GM12892 (cell line): ENCODE measurements at places on chromosomes 1 and 21.
A peak's percentile ranks its signal among the peaks of the same experiment; 100 is the strongest.

DNA sequence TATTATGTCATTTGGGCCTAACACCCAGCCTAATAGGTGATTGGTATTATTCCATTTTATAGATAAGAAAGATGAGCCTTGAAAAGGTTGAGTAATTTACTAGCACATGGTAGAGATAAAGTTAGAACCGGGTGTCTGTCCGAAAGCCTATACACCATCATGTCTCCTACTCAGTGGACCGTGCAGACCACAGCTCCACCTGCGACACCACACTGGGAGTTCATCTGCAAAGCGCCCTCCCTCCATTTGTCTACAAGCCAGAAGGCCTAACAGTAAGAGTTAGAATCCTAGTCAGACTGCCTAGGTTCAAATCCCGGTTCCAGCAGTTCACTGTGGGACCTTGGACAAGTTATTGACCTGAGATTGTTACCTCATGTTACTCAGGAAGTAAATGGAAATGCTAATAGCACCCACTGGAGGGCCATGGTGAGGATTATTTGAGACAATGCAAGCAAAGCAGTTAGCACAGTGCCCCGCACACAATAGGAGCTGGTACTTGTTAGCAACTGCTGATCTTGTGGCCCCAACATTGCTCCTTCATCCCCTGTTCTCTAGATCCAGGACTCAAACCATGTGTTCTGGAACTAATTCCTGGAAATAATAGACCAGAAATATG lies 20.5 kb downstream of the ARMH1 start:
- DNase-seq: no peak

- no peak for DNase-seq
Observed at GRCh38 chr1:46969014-46969619, 27.8 kb upstream of the CYP4A11 start.

DNA sequence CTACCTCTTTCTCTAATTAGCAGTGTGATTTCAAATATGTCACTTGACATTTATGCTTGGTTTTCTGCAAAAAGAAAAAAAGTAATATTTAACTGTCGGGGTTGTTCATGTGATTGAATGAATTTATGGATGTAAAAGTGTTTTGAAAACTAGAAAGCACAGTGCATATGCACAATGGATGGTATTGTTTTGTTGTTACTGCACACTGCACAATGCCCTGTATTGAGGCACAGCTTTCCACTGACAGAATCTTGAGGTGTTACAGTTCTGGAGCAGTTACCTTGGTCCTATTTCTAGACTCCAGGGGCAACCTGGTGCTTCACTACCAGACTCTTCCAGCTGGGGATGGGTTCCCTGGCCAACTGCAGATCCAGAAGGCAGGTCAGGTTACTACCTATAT lies 116.8 kb upstream of the L1TD1 start:
- no peak for DNase-seq

- no peak for DNase-seq
Observed at GRCh38 chr1:41277371-41277975, 35.4 kb upstream of the SCMH1 start.

- DNase-seq: no peak
Observed at GRCh38 chr1:159817276-159818041, 9.2 kb upstream of the SLAMF8 start.

- no peak for DNase-seq
Observed at GRCh38 chr1:42674214-42674613, 8.0 kb upstream of the YBX1 start.

- no peak for DNase-seq
Observed at GRCh38 chr1:190475421-190476141, 2.1 kb downstream of the BRINP3 start.

DNA sequence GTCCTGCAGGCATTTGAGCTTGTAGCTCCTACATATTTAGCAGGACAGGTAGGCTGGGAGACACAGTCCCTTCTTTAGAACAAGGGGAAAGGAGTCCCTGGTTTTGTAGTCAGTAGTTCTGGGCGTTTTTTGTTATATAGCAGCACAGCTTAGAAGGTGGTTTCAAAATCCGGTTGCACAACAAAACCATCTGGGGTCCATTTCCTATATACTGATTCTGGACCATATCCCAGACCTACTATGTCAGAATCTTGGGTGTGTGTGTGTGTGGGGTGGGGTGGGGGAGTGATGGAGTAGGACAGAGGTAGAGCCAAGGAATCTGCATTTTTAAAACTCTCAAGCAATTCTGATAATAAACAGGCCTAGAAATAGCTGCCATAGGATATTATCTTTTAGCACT lies 21.6 kb downstream of the METTL13 start:
- no peak for DNase-seq

- no peak for DNase-seq
Observed at GRCh38 chr1:55376897-55377296, 161.7 kb upstream of the USP24 start.

GRCh38 chr1:2882966-2883696 lies 81.6 kb upstream of the TTC34 start:
- DNase-seq: no peak

GRCh38 chr1:162617513-162617912 lies 14.8 kb upstream of the DDR2 start:
- no peak for DNase-seq

DNA sequence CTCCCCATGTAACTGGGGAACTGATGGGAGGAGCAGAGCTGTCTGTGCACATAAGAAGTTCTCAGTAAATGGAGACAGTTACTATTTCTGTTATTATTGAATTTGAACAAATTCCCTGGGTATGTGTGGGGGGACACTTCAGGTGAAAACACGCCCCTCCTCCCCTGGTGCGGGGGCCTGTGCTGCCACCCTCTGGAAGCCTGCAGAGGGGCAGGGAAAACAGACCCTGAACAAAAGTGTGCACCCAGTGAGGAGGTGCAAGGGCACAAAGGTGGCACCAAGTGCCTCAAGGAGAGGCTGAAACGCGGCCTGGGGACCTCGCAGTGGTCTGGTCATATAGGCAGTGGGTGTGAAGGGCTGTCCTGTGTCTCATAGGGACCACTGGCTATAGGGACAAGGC lies 18.2 kb upstream of the NADK start:
- no peak for DNase-seq

DNA sequence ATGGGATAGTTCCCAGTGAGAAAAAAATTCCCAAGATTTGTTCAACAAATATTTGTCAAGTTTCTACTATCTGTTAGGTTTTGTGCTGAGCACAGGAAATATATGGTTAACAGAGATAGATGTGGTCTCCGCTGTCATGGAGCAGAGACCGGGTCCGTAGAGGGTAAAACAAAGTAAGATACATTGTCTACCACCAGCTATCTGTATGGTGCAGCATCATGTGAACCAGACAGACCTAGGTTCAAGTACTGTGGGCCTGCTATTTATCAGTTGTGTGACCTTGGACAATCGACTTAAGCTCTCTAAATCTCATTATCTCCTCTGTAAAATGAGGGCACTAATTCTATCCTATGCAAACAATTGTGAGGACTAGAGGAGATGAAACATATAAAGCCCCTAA lies 109.8 kb downstream of the DUSP10 start:
- DNase-seq: no peak

- DNase-seq: no peak
Observed at GRCh38 chr21:41447356-41447755, 21.3 kb downstream of the MX1 start.

GRCh38 chr1:37558411-37558810 lies 1.7 kb downstream of the DNALI1 start:
- no peak for DNase-seq

DNA sequence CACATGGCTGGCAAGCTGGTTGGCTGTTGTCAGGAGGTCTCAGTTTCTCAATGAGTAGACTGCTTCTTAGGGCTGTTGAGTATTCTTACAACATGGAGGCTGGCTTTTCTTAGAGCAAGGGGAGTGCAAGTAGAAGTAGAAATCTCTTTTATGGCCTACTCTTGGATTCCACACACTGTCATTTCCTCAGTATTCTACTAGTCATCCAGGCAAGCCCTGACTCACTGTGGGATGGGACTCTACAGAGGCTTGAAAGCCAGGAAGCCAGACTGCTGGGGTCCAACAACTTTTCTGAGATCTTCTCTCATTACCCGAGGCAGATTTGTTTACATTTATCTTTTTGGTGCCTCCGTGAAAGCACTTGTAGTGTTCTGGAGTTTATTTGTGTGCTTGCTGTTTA lies 196.2 kb upstream of the APP start:
- DNase-seq: no peak

GRCh38 chr1:19462781-19463503 lies 22.4 kb downstream of the CAPZB start:
- DNase-seq: no peak

GRCh38 chr21:38770660-38771059 lies 35.1 kb upstream of the ETS2 start:
- no peak for DNase-seq

GRCh38 chr1:91846007-91846638 lies 39.8 kb downstream of the TGFBR3 start:
- no peak for DNase-seq

DNA sequence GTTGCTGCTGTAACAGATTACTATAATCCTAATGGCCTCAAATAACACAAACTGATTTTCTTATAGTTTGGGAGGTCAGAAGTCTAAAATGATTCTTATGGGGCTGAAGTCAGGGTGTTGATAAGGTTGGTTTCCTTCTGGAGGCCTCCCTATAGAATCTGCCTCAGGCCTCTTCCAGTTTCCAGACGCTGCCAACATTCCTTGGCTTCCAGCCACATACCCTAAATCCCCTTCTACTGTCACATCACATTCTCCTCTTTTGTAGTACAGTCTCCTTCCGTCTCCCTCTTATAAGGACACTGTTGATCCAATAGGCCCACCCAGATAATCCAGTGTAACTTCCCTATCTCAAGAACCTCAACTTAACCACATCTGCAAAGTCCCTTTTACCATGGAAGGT lies 145.3 kb upstream of the NCAM2 start:
- no peak for DNase-seq

GRCh38 chr1:244173769-244174168 lies 122.7 kb downstream of the ZBTB18 start:
- no peak for DNase-seq

DNA sequence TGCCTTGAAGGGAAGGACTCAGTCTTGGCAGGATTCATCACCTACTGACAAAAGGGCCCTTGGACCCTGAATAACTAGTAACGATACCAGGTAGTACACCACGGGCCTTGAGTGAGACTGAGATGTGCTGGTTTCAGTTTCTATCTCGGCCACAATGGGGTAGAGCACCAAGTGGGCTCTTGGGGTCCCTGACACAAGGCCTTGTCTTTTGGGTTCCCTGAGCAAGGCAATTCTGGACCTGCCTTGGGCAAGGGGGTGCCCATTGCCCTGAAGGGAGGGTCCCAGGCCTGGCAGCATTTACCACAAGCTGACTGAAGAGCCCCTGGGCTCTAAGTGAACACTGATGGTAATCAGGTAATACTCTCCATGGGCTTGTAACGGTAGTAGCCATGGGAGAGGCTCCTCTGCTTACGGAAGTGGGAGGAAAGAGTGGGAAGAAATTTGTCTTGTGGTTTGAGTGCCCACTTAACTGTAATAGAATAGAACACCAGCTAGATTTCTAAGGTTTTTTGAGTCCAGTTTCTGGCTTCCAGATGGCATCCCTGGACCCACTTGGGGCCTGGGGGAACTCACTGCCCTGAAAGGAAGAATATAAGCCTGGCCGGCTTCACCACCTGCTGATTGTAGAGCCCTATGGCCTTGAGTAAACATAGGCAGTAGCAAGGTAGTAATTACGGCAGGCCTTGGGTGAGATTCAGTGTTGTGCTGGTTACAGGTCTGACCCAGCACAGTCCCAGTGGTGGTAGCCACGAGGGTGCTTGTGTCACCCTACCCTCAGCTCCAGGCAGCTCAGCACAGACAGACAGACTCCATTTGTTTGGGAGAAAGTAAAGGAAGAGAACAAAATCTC lies 58.5 kb downstream of the WDR4 start:
- DNase-seq: no peak

GRCh38 chr1:107140703-107141490 lies at the start of gene NTNG1:
TSS of gene NTNG1 (plus strand) at chr1:107141039.
- peak; percentile 16 for DNase-seq
